ENCODE measurements at places on chromosomes 5 and 9. TPM values are rescaled to one million over a fixed set of nuclear protein-coding genes. Genes with fewer than 3 reads are reported as not detected.

Gene ARHGEF28
- 15.0 TPM for total RNA-seq

Gene TEK
- 0.12 TPM for total RNA-seq

Gene SMIM33
- not detected for total RNA-seq

Gene ECSCR
- not detected for total RNA-seq

Gene TDRD7
- total RNA-seq: 12.7 TPM

Gene LCN6
- not detected for total RNA-seq

Gene SAPCD2
- 28.0 TPM for total RNA-seq

Gene TMC1
- 0.20 TPM for total RNA-seq

Gene FOXD4
- total RNA-seq: 0.56 TPM

Gene SETD9
- total RNA-seq: 5.6 TPM

Gene PDZD2
- not detected for total RNA-seq

Gene DDX4
- total RNA-seq: not detected

Gene PCDHGB7
- 0.07 TPM for total RNA-seq

Gene DAB2
- total RNA-seq: 9.0 TPM

Gene GPR150
- 0.14 TPM for total RNA-seq

Gene COL15A1
- total RNA-seq: 0.39 TPM

Gene KCNN2
- total RNA-seq: 0.16 TPM

Gene GPR151
- total RNA-seq: not detected

Gene ENTREP1
- total RNA-seq: 0.71 TPM

Gene MLANA
- not detected for total RNA-seq

Gene FOXD4L3
- total RNA-seq: 0.08 TPM

Gene SPINK7
- total RNA-seq: not detected

Gene TAS2R1
- total RNA-seq: not detected

Gene PCDHGA9
- total RNA-seq: 0.04 TPM

Gene ZNF879
- total RNA-seq: 0.60 TPM

Gene SYNPO
- total RNA-seq: 28.6 TPM

Gene UBE2R2
- 47.3 TPM for total RNA-seq

Gene NTRK2
- total RNA-seq: not detected

Gene QRFP
- not detected for total RNA-seq

Gene ARSI
- total RNA-seq: 43.8 TPM

Gene IGFBPL1
- total RNA-seq: 2.9 TPM

Gene BRINP1
- total RNA-seq: 0.15 TPM

Gene PURA
- total RNA-seq: 5.9 TPM

Gene NTNG2
- 3.4 TPM for total RNA-seq

Gene PTGER4
- total RNA-seq: 0.94 TPM

Gene GARIN3
- total RNA-seq: not detected

Gene CCL19
- not detected for total RNA-seq

Gene SOX30
- 0.06 TPM for total RNA-seq

Gene APC
- 10.8 TPM for total RNA-seq

Gene NEUROG1
- total RNA-seq: not detected

Gene FOXD1
- total RNA-seq: 13.0 TPM

Gene HSD17B3
- total RNA-seq: 0.17 TPM

Gene CDH10
- total RNA-seq: 0.27 TPM

Gene OLFML2A
- 21.6 TPM for total RNA-seq

Gene TMEM215
- not detected for total RNA-seq

Gene DMRT2
- not detected for total RNA-seq

Gene SPINK13
- not detected for total RNA-seq

Gene HBEGF
- 7.4 TPM for total RNA-seq

Gene ANKRD18A
- 4.9 TPM for total RNA-seq

Gene IQGAP2
- 1.0 TPM for total RNA-seq

Gene HAVCR1
- 44.9 TPM for total RNA-seq

Gene RUFY1
- total RNA-seq: 31.0 TPM

Gene ADRA1B
- total RNA-seq: 11.2 TPM

Gene RAD1
- 31.7 TPM for total RNA-seq

Gene CCDC69
- total RNA-seq: 1.7 TPM

Gene MSX2
- 5.9 TPM for total RNA-seq
